NCI-H2227 treated with DMSO at 0.1 percent for 48 hours (cell line): ENCODE measurements at places on chromosomes 4 and X.

- DNase-seq, result no peak
Observed at GRCh38 chr4:82104578-82104977, 269.2 kb downstream of the HNRNPD start.

- no peak for DNase-seq
Observed at GRCh38 chr4:125498981-125499380, 184.2 kb downstream of the FAT4 start.

GRCh38 chrX:46407753-46408130 is 137.5 kb downstream of the ZNF674 start:
- no peak for DNase-seq

DNA sequence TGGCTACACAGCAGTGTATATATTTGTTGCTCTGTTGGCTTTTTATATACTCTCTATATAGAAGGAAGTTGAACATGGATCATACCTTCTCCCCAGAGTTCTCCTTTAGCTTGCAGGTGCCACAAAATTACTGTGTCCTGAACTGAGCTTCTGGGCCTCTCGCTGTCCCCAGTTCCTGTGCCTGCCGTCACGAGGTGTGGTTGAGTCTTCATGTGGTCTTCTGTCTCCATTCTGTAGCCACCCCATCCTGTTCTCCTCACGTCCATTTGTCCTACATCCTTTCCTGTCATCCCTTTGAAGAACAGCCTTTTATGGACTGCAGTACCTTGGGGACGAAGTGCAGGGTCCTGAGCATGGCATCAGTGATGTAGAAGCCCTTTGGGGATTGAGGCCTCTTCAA is 14.5 kb downstream of the TMEM131L start:
- no peak for DNase-seq

- DNase-seq, result peak; percentile 87
Observed at GRCh38 chrX:13369256-13370030, 49.6 kb upstream of the ATXN3L start.

DNA sequence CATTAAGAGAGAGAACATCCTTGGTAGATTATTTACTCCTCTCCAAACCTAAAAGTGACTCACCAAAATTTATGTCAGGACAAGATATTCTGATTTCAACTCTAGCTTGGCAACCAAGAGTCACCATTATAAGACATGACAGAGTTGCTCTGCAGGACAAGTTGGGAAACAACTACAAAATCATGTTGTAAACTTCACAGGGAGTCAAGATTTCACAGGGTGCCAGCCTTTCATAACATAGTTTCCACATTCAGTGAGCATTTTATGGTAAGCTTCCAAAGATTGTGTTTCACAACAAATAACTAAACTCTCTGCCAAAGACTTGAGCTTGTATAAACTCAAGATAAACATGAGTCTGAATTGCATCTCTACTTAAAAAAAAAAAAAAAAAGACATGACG is 121.0 kb upstream of the DIAPH2 start:
- no peak for DNase-seq

DNA sequence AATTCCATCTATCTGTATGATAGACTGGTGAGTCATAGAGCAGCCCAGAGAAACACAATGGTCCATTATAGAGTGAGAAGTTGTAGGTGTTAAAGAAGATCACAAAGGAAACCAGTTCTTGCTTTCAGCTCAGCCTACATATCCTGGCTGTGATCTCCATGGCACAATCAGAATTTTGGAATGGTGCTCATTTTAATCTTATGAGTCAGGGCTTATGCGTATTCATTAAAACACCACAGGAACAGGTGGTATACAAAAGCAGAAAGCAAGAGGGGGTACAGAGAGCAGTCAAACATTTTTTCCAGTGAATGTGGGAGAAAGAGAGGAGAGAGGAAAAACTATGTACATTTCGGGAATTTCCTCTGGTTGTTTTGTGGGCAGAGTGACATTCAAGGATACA is 126.9 kb downstream of the MFAP3L start:
- no peak for DNase-seq

GRCh38 chr4:183968931-183969330 is 63.8 kb downstream of the STOX2 start:
- DNase-seq, result no peak

- no peak for DNase-seq
Observed at GRCh38 chrX:153706799-153707198, 17.4 kb downstream of the BCAP31 start.

GRCh38 chr4:53614591-53614990 is 23.3 kb upstream of the LNX1 start:
- no peak for DNase-seq

DNA sequence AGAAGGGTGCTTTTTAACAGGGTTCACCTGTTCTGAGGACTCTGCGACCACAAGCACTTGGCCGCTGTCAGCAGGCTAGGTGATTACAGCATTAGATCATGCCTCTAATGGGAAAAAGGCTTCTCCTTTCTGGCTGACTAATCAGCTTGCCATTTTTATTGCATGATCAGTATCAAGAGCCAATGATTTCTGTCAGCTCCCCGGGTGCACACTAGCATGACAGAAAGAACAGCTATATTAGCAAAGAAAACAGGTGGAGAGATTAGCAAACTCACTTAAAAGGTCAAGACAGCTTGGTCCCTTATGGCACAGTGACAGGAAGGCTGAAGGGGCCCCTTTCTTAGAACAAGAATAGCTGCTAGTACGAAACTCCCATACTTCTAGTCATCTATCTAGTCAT is 170.0 kb downstream of the SMIM20 start:
- no peak for DNase-seq

DNA sequence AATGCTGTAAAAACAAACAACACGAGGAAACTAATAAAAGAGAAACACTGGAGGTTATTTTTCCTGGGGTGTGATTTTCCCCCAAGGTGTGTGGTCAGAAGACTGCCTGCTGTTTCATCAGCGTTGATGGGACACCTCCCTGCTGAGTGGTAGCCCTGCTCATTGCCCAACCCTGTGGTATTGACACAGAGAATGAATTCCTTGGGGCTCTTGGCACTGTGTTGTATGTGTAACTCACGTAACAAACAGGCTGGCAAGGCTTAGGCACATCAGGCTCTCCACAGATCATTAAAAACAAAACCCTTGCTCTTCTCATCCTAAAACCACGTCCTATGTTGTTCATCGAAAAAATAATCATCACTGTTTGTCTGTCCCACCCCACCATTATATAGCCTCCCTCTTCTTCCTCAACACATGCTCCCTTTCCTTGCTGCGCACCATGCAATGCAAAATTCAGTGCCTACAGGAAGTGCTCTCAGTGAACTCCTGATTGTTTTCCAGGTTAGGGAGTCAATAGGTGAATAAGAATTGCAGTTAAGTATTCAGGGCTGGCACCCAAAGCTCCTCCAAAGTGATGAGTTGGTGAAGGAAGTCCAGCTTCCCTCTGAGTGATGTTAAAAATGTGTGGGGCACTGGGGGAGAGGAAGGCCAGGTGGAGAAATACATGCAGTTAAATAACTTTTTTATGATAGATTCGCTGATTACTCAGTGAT is 11.4 kb upstream of the PUDP start:
- no peak for DNase-seq

- DNase-seq, result no peak
Observed at GRCh38 chr4:164304861-164305260, 449.1 kb upstream of the SMIM31 start.

DNA sequence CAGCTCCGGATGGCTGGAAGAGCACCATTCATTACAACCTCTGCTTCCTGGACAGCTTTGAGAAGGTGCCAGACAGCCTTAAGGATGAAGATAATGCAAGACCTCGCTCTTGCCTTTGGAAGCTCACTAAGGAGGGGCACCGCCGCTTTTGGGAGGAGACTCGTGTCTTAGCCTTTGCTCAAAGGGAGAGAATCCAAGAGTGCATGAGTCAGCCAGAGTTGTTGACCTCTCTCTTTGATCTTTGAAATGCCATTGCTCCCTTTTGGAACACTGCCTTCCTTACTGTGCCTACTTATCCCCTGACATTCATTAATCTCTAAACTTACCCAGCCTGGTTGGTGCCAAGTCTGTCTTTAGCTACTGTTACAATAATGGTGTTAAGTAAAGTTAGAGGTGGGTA is 1.2 kb downstream of the FOXR2 start:
- DNase-seq, result no peak

GRCh38 chr4:154961263-154961662 is 180.2 kb downstream of the RBM46 start:
- DNase-seq, result no peak

DNA sequence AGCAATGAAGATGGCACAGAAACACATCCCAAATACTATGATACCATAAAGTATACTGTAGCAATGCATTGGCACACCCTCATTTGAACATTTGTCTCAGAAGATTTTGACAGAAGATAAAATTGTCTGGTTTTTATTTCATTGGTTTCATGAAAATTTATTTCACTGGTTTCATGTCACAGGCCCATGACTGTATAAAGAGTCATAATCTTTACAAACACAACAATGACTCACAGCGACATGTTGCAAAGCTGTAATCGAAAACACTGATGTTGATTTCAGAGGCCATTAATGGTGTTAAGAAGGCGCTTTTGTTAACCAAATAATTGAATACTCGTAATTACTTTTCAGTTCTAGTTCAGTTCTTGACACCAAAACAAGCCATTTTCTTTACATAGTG is 8.1 kb upstream of the DTHD1 start:
- DNase-seq, result no peak
